ENCODE measurements at places on chromosomes 2 and 18.

GRCh38 chr2:8694737-8695136 is 12.9 kb downstream of the ID2 start:
- no peak for DNase-seq

GRCh38 chr2:230935130-230935430 is 10.0 kb upstream of the GPR55 start:
- no peak for DNase-seq

DNA sequence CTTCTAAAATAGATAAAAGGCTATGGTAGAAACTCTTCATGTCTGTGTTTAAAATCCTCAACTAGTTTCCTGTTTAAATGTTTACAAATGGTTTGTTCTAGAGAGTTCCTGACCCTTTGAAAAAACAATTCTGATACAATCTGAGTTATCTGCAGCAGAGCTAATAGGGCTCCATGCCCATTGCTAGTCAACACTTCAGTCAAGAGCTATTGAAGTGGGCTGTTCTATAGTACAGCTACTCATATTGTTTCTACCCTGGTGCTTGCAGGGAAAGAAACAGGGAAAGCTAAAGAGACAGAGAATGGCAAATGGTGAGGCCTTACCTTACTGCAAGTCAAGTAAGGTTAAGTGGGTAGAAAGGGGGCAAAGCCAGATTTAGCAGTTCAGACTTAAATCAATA is 112.3 kb upstream of the CAVIN2 start:
- no peak for DNase-seq

GRCh38 chr2:69554981-69555380 is 88.6 kb downstream of the AAK1 start:
- peak; percentile 68 for DNase-seq

DNA sequence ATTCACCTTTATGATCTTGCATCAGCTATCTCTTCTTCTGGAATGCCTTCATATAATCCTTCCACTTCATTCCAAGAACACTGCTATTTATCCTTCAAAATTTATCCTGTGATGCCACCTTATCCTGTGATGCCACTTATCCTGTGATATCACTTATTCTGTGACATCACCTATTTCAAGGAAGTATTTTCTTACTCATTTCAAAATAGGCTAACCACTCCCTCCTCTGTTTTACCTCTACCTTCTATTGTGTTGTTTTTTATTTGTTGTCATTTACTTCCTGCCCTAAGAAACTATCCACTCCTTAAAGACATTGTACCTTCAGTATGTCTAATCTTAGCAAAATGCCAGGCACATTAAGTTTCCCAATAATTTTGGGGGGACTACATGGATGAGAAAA is 38.8 kb downstream of the CD226 start:
- DNase-seq, result no peak

- no peak for DNase-seq
These were observed 79.7 kb upstream of the FZD5 start for GRCh38 chr2:207849443-207849842.

- no peak for DNase-seq
These were observed 37.9 kb downstream of the DPYSL5 start for GRCh38 chr2:26885651-26886329.

DNA sequence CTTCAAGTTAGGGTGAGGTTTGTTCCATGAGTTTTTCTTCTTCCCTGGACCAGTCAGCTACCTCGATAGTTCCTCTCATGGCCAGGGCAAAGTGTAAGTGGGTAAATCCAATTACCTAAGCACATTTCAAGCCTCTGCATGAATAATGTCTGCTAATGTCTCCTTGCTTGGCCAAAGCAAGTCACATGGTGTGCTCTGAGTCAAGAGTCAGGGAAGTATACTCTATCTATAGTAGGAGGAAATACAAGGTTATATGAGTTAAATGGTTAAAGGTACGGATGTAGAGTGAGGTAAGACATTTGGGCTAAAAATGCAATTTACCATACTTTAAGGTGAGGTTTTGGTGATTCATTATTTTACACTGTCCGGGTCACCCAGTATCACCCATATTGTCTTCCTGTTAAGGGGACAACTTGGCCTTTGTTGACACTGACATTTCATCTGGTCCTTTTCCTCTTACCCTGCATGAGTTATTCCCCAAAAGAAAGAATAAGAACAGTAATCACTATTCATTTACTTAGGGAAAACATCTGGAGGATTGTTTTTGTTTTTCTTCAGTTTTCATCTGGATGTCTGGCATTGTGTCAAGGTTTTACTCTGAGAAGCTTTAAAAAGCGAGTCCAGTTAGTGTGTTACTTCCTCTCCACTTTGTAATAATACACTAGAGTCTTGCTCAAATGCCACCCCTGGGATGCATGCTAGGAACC is 405.5 kb downstream of the RND3 start:
- DNase-seq, result no peak

GRCh38 chr18:70688286-70688685 is 399.4 kb downstream of the SOCS6 start:
- no peak for DNase-seq

- DNase-seq, result no peak
These were observed 163.4 kb downstream of the UBE2E3 start for GRCh38 chr2:181143790-181144300.

DNA sequence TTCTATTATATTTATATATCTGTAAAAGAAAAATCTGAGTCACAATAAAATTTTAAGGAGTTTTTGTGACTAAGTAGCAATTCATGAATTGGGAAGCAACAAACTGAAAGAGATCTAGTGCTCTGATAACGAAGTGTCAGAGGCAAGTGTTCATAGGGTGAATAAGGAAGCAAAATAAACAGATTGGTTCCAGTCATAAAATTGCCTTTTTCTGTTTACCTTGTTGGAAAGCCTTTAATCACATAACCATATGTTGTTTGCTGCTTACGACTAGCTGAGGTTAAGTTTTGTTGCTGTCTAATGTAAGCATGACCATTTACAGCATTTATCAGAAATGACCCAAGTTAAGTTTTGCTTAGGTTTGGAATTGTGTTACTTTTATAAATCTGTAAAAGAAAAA is 358.9 kb downstream of the ARL6IP6 start:
- no peak for DNase-seq

GRCh38 chr2:224584785-224585210 is 365 bp downstream of the CUL3 start:
- DNase-seq, result no peak

All from glomerular endothelial cell (primary cell).